GOT3 (cell line): ENCODE measurements at places on chromosomes 2 and 18.

- no peak for DNase-seq
Measured at GRCh38 chr18:56358608-56359280, 279.6 kb downstream of the TXNL1 start.

- no peak for DNase-seq
Measured at GRCh38 chr2:202763916-202764315, 107.7 kb downstream of the ICA1L start.

DNA sequence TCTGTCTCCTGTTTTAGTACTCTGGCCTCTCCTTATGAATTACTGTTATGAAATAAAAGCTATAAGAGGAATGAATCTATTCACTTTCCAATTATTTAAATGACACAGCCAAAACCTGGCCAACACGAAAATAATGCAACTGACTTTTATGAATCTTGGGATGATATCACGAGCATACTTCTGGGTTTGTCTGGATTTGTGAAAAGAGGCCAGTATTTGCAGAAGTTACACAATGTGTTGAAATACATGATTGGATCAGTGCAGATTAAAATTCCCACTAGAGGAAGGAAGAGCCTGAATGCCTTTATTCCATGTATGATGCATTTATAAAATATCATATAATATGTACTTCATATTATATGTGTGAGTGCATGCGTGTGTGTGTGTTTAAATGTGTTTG lies 418.2 kb downstream of the GRB14 start:
- DNase-seq: no peak

DNA sequence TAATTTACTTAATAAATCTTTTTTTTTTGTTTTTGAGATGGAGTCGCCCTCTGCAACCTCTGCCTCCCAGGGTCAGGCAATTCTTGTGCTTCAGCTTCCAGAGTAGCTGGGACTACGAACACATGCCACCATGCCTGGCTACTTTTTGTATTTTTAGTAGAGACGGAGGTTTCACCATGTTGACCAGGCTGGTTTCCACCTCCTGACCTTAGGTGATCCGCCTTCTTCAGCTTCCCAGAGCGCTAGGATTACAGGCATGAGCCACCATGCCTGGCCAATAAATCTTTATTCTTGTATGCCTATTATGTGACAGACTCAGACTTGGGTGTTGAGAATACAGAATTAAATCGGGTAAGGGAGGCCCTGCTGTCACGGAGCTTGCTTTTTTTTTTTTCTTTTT lies 16.7 kb upstream of the ASXL2 start:
- no peak for DNase-seq

GRCh38 chr18:55779691-55780585 lies 191.9 kb upstream of the TCF4 start:
- no peak for DNase-seq

GRCh38 chr2:8617048-8617447 lies 64.8 kb upstream of the ID2 start:
- DNase-seq: no peak

DNA sequence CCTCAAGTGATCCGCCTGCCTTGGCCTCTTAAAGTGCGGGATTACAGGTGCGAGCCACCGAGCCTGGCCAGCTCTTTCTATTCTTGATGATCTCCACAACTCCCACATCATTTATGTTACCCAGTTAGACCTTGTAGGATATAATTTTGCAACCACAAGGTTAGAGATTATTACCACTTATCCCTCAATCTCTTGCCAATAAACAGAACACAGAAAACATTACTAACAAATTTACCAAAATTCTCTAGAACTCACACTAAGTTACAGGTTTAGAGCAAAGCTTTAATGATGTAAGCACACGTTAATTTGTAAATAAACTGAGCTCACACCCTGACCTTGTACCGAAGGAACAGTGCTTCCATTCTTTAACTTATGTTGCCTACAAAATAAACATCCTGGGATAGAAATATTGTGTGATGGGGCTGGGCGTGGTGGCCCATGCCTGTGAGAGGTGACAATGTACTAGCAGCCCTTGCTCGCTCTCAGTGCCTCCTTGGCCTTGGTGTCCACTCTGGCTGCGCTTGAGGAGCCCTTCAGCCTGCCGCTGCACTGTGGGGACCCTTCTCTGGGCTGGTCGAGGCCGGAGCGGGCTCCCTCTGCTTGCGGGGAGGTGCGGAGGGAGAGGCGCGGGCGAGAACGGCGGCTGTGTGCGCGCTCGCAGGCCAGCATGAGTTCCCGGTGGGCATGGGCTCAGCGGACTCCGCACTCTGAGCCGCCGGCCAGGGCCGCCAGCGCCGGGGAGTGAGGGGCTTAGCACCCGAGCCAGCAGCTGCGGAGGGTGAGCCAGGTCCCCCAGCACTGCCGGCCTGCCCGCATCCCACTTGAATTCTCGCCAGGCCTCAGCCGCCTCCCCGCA lies 42.1 kb upstream of the ITSN2 start:
- DNase-seq: no peak

GRCh38 chr2:120503793-120504571 lies 158.0 kb downstream of the INHBB start:
- DNase-seq: no peak

GRCh38 chr2:28049899-28050298 lies 159.4 kb downstream of the BABAM2 start:
- DNase-seq: no peak

DNA sequence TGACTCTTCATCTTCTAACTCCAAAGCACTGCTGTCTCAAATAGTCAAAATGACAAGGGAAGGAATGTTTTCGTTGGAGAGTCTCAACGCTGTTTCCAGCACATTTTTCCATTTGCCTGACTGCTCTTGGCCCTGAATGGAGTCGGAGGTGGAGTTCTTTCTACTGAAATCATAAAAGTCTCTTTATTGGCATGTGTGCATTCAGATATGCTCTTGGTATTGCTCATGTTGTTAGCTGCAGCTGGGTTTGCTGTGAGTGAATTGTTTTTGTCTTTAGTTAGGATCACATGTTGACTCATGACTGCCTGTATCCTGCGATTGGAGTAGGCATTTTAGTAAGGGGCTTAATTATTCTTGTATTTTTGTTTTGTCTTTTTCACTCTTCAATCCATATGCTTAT lies 16.8 kb downstream of the TMEM17 start:
- no peak for DNase-seq

- no peak for DNase-seq
Measured at GRCh38 chr2:216181351-216181750, 72.2 kb downstream of the XRCC5 start.

- DNase-seq: peak; percentile 3
Measured at GRCh38 chr2:69012310-69013141, 453 bp upstream of the ANTXR1 start.

DNA sequence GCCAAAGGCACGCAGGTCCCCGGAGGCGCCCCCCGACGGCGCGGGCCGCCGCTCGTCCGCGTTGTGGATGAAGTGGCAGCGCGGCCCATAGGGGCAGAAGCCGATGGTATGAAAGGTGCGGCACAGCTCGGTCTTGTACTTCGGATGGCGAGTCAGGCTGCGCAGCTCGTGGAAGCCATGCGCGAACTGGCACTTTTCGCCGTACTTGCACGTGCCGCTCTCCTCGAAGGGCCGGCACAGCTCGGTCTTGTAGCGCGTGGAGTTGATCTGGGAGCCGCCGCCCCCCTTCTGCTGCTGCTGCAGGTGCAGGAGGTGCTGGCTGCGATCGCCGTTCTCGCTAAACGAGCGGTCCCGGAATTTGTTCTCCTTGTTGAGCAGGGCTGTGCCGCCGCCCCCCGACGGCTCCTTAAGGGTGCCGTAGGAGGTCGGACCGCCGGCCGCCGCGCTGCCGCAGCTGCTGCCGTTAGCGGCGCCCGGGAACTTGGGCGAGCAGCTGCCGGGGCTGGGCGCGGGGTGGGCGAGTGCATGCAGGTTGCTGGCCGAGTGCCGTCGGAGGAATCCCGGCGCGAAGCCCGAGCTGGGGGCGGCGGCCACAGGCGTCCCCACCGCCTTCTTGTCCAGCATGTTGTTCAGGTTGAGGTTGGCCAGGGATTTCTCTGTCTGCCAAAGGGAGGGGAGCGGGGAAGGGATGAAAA lies 1.2 kb downstream of the ZFP36L2 start:
- no peak for DNase-seq

DNA sequence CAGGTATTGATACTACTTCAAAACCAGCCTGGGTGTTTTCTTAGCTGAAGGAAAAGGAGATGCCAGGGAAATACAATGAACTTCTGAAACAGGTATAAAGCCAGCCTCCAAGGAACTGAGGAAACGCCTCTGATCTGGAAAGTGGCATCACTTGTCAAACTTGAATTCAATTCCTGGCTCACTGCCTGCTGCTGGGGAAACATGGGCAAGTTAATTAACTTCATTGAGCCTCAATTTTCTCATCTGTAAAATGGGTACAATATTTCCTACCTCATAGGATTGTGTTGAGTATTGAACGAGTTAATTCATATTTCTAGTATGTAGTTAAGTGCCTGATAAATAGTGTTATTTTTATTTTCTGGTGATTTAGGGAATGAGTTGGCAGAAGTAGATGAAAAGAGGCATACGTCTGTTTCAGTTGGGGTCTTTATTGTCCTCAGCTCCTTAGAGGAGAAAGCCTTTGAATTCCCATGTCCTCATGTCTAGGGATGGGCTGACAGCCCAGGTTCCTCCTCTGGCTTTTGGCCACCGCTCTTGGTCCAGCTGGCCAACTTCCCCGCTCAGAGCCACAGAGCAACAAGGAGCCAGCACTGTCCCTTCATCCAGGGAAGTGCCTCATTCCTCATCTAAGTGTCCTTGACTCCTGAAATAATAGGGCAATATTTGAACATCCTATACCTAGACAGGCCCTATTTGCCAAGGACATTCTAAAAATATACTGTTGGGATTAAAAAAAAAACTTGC lies 210.5 kb upstream of the GATA6 start:
- no peak for DNase-seq

DNA sequence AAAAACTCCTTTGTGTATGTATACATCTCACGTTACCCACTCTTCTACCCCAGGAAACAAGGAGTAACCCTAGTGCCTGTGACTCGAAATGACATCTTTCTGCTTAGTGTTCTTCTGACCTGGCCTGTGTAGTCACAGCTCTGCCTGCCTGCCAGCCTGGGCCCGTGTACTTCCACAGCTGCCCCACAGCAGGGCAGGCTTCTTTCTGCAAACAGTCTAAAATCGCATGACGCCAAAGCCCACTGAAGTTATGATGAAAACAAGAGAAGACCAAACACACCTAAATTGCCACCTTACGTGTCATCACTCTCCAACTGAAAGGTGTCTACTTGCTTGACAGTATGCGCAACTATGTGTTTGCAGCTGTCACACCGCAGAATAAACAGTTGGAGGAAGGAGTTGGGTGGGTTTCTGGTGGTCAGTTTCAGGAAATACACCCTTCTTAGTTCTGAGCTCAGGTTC lies 1.5 kb downstream of the GAREM1 start:
- no peak for DNase-seq

GRCh38 chr2:176769021-176769420 lies 443.6 kb upstream of the HNRNPA3 start:
- no peak for DNase-seq

DNA sequence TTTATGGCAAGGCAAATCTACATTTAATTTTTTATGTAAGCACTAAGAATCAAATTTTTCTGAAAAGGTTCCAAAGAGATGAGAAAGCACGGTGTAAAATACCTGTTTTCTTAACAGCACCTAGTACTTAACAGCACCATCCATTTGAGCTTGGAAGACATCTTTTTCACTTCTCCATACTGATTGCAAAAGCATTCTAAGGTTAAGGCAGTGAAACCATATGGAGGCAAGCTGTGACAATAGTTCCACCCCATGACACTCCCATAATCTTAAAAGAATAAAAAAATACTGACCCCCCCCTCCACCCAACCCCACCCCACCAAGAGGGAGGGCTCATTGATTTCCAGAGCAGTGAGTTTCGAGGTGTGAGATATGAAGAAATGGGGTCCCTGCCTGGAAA lies 60.6 kb downstream of the ZCCHC2 start:
- no peak for DNase-seq

DNA sequence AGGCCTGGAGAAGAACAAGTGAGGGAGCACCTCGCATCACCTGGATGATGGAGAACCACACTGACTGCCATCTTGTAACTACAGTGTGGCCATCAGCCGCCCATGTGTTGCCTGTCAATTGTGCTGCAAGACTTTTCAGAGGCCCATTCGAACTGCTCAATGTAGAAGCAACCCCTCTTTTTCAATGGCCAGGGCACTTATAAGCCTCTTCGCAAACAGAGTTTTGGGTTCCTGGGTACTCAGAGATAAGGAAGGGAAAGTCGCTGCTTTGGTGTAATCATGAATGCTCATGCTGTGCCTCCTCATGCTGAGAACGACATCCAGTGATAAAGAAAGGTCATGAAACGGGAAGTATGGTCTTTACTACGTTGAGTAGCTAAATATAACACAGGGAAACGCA lies 143.9 kb upstream of the SLC39A10 start:
- no peak for DNase-seq

DNA sequence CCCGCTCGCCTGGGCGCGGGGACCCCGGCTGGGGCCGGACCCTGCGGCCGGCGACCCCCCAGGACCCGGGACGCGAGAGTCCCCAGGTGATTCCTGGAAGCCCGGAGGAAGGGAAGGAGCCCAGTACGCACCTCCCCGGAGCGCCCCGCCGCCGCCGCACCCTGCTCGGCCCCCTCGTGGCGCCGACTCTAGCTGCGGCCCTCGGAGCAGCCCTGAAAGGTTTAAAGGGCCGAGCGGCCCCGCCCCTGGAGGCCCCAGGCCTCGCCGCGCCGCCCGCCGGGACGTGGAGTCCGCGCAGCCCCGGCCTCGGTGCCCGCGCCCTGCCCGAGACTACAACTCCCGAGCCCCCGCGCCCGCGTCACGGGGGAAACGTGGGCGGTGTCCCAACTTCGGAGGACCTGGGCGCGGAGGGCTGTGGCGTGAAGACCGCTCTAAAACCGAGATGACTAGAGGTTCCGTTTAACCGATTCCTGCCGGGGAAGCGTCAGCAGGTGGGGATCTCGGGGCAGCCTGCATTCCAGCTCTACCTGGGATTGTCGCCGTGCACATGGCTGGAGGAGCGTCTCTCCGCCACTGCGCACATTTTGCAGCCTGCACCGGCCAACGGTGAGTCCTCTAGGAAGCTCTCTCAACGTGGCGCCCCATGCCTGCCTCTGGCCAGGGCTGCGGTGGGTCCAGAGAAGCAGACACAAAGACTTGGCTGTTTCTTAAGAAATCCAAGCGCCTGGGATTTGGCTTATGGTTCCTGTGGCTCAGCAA lies at the start of gene TMEM150A:
TSS of gene TMEM150A (minus strand) at position 223 of the 759 bp plus-strand sequence. CDS start 750 bp downstream, outside the sequence.
- DNase-seq: peak; percentile 77

DNA sequence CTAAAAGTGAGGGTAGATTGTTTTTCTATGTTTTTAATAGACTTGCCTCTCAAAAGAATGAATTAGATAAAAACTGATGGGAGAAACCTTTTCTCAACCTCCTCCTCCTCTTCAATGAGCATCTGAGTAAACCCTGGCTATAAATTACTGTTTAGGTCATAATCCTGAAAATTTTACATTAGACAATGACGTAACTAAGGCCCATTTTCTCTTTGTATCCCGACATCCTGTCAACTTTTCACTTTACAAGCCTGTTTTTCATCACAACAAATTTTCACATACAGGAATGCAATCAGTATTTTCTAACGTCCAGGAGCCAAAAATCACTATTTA lies 1.3 kb downstream of the SPIRE1 start:
- DNase-seq: no peak

GRCh38 chr2:45337481-45337880 lies 273.6 kb downstream of the SRBD1 start:
- no peak for DNase-seq

- no peak for DNase-seq
Measured at GRCh38 chr2:106223347-106223746, 29.2 kb upstream of the UXS1 start.

GRCh38 chr2:75174981-75175380 lies 24.3 kb downstream of the TACR1 start:
- DNase-seq: no peak

- DNase-seq: no peak
Measured at GRCh38 chr2:219475278-219475677, 23.4 kb upstream of the GMPPA start.
